NCI-H345 (cell line): ENCODE measurements at places on chromosomes 5 and 9.

DNA sequence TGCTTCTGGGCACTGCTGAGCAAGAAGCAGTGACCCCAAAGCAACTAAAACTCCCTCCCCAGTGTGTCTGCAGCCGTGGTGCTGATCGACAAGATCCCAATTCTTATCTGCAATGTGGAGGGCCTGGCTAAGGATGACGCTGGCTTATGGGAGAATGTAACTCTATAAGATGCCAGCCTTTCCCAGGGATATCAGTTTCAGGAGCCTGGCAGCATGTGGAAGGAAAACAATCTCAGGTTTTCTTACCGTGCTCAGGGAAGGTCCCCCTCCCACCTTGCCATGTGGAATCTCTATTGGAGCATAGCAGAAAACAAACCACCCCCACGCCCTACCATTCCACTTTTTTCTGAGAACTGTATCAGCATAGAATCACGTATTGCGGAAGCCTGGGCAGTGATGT is 87.7 kb upstream of the PTPN3 start:
- no peak for DNase-seq

- DNase-seq: no peak
These were observed 88.3 kb downstream of the LHFPL2 start for GRCh38 chr5:78560000-78560855.

DNA sequence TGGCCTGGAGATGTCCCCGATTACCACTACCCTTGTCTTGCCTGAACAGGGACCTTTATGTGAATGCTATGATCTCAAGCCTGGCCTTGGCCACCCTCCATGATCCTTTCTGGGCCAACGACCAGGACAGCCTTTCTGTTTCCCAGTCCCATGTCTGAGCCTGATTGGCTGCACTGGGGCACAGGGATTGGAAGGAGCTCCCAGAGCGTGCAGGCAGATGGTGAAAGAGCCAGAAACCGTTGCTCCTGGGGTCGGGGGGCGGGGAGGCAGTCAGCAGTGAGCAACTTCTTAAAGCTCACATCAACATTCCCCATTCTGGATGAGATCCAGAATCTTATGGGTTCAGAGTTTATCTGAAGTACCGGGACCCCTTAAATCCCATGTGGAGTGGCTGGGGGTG is 84.4 kb downstream of the INSYN2B start:
- no peak for DNase-seq

GRCh38 chr9:130340011-130340410 is 74.5 kb downstream of the HMCN2 start:
- no peak for DNase-seq

- DNase-seq: no peak
These were observed 65.5 kb downstream of the SECISBP2 start for GRCh38 chr9:89383721-89384300.

DNA sequence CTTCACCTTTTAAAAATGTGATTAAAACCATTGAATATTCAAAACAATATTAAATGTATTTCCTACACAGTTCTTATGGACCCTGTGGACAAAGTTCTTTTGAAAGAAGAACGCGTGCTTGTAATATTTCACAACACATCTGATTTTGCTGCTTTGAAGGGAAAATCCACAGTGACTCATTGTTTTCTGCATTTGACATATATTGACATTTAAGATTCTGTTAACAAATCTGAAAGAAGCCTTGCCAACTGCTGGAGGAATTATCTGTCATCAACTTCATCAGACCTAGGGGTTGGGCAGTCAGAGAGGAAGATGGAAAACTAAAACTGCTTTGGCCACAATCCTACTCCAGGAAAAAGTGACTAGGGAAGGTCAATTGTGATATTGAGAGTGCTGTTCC is 56.9 kb upstream of the RASEF start:
- DNase-seq: no peak

DNA sequence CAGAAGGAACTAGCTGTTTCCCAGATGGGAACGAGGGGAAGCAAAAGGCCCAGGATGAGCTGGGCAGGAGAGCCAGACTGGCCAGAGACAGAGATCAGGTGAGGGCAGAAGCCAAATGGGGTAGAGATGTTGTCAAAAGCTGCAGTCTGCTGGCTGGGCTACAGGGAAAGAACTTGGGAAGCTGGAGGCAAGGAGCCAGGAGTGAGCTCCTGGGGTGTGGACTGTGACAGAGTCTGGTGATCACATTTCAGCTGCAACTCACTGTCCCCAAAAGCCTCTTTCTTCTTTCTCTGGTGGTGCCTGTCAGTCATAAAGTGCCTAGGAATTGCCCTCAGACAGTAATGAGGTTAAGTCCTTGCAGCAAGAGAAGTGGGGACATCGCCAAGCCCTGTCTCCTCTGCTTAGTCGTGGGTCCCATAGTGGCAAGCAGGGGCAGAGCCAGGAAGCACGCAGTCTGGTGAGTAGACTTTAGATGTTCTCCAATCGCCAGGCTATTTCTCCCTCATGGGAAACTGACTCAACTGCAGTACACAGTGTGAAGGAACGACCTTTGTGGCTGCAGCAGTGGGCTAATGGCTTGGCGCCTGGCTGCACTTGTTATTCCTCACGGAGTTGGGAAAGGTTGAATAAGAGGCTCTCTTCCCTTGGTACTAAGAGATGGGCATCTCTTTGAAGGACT is 2.5 kb upstream of the FSD1L start:
- no peak for DNase-seq

DNA sequence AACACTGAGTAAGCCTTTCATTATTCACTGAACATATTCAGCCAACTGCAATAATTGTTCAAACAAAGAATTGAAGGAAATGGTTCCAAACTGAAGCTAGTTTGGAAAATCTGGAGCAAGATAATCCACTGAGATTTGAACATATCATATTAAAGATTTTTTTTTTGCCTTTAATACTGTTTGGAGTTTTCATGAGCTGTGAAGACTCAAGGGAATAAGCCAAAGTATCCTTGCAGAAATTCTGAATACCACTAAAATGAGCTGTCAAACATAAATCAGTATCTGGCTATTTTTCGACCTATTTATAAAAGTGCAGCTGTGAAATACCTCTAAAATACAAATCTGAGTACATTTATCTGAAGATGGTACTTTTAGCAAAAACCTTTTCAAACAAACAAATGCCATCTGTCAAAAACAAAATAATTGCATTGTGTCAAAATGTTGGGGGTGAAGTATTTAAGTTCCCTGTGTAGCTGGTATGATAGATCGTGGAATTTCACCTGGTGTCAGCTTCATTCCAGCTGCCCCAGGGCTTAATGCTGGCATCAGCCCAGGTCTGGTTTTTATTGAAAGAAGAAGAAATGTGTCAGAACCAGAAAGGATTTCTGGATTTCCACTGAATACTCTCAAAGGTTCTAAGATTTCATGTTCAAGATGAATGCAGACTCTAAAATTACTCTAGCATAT is 149.0 kb upstream of the GRAMD2B start:
- DNase-seq: no peak

- DNase-seq: no peak
These were observed 62.1 kb downstream of the CETN3 start for GRCh38 chr5:90347462-90347861.

- no peak for DNase-seq
These were observed 48.1 kb downstream of the FOCAD start for GRCh38 chr9:20732118-20732517.

- DNase-seq: no peak
These were observed 21.9 kb downstream of the RFK start for GRCh38 chr9:76372336-76372735.

DNA sequence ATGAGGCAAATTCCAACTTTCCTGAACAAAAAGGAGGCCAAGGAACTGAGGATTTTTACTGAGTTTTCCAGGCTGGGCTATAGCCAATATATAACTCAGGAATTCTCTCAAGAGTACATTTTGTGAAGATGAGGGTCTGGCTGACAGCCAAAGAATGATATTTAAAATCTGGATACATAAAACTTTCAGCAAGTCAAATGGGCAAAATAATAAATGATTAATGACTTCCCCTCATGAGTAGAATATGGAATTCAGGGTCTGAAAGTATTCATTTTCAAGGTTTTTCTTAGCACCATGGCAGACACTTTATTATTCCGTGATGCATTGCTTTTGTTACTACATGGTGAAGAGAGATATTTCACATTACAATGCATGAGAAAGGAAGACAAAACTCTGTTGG is 7.8 kb downstream of the FAM81B start:
- no peak for DNase-seq

- no peak for DNase-seq
These were observed 27.9 kb downstream of the BDP1 start for GRCh38 chr5:71483355-71483754.

- DNase-seq: no peak
These were observed 59.8 kb upstream of the CPLX2 start for GRCh38 chr5:175811589-175811988.

- DNase-seq: peak; percentile 21
These were observed 36.8 kb downstream of the ELL2 start for GRCh38 chr5:95924720-95925377.

GRCh38 chr9:16825971-16826625 is 44.4 kb downstream of the BNC2 start:
- no peak for DNase-seq

DNA sequence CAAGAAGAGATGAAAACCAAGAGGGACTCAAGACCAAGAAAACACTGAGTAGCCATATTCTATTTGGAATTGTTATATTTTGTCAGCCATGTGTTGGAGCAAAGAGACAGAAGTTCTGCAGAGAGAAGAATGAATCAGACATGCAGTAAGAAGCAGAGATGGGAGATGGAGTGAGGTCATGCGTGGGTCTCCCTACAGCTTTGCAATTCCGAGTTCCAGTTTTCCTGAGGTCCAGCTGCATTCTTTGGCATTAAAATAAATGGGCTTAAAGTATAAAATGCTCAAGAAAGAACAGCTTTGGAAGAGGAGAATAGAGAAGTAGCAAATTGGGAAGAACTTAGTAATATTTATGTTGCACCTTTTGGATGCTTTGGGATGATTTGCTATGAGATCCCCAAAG is 361.6 kb downstream of the NPR3 start:
- DNase-seq: no peak

DNA sequence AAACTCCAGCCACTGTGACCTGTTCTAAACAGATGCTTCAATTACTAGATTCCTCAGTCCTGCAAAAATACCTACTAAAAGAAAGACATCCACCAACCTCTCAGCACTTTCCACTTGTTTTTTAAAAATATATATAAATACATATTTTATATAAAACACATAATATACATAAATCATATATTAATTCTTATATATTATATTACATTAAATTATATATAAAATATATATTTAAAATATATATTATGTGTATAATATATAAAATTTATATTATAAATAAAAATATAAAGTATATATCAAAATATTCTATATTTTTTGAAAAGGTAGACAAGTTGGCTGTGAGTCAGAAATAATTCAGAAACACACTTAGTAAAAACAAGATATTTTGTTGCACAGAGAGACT is 2371.8 kb upstream of the ACO1 start:
- DNase-seq: no peak

GRCh38 chr5:14118551-14119320 is 24.4 kb upstream of the TRIO start:
- no peak for DNase-seq

DNA sequence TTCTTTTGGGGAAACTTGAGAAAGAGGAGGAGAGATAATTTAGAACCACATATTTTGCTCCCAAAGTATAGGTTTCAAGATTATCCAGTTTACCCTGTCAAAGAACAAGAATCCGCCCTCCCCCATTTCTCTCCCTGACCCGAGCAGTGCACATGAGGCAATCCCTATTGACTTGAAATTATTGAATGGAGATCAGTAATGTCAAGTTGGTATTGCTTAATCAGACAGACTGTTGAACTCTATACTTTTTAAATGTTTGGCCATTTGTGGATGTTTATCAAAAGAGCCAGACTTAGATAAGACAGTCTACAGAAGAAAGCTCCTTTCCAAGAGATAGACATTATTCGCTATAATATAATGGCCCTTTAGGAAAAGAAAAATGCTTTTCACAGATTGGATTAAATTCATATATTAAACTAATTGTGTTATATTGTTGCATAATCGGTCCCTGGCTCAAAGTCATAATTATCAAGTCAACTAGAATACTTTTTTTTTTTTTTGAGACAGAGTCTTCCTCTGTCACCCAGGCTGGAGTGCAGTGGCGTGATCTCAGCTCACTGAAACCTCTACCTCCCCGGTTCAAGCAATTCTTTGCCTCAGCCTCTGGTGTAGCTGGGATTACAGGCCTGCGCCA is 5.3 kb downstream of the SLC25A25 start:
- DNase-seq: no peak

DNA sequence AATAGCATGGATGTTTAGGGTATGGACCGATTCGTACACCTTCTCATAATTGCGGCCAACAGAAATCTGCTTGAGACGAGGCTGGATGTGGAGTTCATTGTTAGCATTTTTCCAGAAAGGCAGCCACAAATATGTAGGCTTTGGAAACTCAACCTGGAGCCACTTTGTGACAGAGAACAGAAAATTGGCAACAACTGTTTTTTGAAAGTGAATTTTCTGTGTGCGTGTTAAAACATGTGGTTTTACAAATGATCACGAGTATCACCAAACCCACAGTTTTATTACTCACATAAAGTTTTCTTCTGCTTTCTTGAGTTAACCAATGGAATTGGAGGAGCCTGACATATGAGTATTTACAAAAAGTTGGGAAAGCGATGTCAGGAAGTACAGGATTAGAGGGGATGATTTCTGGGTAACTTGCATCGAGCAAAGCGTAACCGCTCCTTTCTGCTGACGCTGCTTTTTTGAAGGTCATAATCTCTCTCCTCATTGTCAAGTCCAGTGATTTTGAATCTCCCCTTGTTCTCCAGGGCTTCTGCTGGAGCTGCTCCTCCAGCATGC is 138.5 kb upstream of the TAF11L2 start:
- no peak for DNase-seq

DNA sequence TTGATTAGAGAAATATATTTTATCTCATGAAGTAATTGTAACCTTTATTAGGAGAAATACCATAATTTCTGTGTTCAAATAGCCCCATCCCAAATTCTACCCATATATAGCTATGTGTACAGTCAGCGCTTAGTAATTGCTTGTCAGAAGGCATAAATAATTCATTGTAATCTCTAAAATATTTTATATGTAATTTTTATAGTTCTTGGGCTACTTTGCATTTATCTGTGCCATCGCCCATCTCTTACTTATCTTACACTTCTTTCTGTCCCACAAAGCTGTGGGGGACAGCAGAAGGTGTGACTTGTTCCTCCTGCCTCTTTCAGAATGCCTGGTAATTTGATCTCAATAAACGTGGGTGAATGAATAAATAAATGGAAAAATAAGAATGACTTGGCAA is 5.5 kb downstream of the ADAMTSL1 start:
- no peak for DNase-seq

GRCh38 chr9:78654324-78654723 is 357.4 kb downstream of the PSAT1 start:
- DNase-seq: no peak

DNA sequence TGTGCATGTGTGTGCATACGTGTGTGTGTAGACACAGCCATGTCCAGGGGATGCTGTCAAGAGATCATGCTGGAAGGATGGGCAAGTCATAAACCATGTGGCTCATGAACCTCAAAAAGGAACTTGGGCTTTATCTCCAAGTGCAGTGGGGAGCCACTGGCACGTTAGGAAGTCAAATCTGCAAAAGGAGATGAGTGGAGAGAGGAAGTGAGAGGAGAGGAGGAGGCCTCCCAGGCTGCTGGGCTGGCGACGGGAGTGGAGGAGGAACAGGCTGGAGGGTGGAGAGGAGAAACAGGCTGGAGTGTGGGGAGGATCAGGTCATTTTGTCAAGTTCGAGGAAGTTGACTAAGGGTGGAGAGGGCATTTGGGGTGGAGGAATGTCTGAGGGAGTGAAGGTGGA is 29.2 kb upstream of the TIFAB start:
- DNase-seq: no peak
